ENCODE measurements at places on chromosomes 1 and 21.
A peak's percentile ranks its signal among the peaks of the same experiment; 100 is the strongest.

GRCh38 chr1:110454328-110454727 is 3.4 kb downstream of the PROK1 start:
- DNase-seq: no peak

DNA sequence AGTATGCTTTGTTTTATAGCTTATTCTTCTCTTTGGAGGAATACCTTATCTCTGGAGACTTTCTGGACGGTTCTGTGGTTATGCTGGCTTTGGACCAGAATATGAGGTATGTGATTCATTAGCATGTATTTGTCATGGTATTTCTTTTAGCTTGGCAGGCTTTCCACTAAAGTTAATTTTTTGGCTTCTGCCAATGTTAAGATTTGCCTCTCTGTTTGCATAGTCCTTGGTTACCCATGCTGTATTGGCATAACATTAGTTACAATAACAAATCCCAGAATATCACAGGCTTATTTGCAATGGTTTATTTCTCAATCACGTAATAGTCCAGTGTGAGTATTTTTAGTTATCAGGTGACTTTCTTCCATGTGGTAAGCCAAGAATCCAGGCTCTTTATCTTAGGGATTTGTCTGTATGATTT is 9.7 kb downstream of the ZMPSTE24 start:
- no peak for DNase-seq

DNA sequence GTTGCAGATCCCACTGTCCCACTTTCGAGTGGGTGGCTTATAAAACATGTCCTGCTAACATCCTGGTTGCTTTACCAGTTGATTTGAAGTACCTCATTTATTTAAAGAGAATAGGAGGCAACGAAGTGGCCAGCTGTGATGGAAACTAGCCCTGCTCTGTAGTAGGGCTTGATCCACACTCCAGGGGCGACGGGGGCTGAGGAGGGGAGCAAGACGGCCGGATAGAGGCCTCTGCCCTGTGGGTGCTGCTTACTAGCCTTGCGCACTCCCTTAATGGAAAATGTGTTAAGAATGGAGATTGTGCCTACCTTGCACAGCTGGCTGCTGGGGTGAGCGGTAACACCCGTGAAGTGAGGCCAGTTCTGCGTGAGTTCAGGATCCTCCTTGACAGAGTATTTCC is 41.1 kb upstream of the PWP2 start:
- no peak for DNase-seq

GRCh38 chr21:29641001-29641634 is 298.7 kb downstream of the GRIK1 start:
- DNase-seq: no peak

DNA sequence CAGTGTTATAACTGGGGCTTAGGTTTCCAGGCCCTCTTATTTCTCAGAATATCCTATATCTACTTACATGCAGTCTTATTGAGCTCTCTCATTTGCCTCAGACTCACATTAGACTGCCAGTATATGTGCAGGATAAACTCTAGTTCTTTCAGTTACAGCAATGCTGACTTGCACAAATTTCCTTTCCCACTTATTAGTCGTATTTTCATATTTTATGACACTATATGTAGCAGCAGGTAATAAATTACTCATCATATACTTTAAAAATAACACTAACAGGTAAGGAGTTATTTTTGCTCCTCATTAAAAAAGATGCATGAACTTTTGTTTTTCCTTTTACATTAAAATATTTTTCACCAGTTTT is 65.7 kb downstream of the GADD45A start:
- DNase-seq: no peak

DNA sequence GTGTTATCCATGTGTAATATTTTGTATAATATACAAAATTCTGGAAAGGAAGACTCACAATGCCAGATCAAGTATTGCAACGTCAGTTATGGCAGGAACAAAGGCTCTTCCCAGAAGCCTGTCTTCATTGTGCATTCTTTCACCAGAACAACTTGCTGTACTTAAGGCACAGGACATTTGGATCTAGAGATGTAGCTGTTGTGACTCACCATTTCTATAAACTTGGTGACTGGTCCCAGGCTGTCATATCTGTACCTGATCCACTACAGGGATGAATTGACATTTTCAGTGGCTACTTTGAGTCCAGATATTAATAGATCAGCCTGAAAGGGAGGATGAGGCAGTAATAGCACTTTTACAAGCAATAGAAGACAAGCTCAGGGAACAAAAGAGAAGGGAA is 299.8 kb downstream of the DISC1 start:
- DNase-seq: no peak

GRCh38 chr1:30446508-30446907 is 276.9 kb downstream of the MATN1 start:
- DNase-seq: no peak

DNA sequence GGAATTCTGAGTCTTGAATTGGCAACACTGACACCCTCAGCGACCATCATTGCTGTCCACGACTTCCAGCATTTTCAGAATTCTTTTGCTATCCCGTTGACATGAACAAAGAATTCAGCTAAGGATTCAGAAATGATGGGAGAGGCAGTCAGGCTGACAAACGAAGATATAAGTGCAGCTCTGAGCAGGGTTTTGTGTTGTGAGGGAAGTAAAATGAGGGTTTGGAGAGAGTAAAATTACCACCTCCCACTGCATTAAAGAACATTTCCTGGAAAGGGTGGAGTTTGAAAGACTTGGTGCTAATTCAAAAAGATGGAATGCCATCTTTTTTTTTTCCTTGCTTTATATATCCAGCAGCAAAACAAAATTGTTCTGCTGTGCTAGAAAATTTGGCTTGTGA is 4.9 kb upstream of the ELK4 start:
- DNase-seq: no peak

GRCh38 chr1:41364442-41365319 is 3.4 kb downstream of the FOXO6 start:
- no peak for DNase-seq

DNA sequence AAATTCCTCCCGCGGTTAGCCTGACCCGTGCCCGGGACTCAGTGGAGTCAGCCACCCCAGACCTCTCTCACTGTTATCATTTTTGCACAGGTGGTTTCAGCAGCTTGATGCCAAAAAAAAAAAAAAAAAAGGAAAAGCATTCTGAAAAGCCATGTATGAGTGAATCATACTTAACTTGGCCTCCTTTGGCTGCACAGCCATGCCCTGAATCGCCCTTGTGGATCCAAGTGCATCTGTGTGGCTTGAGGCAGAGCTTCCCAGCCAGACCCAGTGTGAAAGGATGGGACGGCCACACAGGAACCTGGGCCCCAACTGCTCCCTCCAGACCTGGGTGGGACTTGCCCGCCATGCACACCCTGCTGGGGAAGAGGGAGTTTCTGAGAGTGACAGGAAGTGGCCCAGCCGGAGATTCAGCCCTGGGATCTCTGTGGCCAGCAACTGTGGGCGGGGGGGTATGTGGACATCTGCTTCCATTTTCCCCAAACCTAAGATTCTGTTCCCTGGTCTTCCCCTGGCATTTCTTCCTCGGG is 8.6 kb downstream of the YBEY start:
- DNase-seq: no peak

- no peak for DNase-seq
Measured at GRCh38 chr1:236204039-236204438, 61.7 kb downstream of the GPR137B start.

DNA sequence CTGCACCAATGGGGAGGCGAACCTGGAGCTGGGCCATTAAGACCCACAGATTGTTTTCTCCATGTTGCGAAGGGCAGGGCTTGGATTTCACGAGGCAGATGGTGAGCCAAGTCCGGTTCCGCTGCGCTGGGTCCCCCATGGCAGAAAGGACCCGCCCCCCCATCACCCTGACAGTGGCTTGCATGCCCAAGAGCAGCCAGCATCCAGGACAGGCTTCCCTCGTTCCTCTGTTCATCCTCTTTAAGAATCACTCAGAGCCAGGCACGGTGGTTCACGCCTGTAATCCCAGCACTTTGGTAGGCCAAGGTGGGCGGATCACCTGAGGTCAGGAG is 15.8 kb upstream of the NPHP4 start:
- DNase-seq: no peak

GRCh38 chr1:116521186-116521585 is 49.6 kb downstream of the CD58 start:
- no peak for DNase-seq

GRCh38 chr1:152933196-152933595 is 13.8 kb upstream of the SPRR5 start:
- DNase-seq: no peak

DNA sequence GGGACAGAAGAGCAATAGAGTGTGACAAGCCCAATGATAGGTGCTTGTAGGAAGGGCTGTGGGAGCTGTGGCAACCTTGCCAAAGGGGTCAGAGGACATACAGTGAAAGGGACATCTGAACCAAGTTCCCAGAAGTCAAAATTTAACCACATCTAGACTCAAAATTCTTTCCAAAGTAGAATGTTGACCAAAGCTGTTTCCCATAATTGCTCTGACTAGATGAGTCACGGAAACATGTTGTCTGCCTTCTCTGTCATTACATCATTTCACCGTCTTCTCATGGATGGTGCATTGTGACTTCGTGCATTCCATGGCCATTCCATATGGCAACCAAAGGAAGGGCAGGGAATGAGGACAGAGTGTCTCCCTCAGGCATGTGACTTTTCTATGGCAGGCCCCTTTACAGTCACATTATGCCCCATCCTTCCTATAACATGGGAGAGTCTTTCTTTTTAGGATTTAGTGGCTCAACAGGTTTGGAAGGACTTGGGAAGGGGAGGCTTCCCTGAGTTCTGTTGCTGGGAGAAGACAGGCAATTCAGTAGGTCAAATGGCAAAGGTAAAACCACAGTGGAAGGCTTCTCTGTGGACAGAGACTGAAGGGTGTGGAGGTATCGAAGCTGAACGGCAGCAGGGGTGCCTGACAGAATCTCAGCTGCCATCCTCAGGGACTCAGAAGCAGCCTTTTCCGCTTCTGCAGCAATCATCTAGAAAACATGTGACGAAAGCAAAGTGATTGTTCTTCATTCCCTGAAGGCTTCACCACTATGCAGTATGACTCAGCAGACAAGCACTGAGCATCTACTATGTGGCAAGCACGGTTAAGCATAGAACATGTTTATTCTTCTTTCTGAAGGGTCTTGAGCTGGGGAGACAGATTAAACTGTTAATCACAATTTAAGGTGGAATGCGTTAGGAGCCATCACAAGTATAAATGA is 24.7 kb downstream of the NPHS2 start:
- DNase-seq: no peak

DNA sequence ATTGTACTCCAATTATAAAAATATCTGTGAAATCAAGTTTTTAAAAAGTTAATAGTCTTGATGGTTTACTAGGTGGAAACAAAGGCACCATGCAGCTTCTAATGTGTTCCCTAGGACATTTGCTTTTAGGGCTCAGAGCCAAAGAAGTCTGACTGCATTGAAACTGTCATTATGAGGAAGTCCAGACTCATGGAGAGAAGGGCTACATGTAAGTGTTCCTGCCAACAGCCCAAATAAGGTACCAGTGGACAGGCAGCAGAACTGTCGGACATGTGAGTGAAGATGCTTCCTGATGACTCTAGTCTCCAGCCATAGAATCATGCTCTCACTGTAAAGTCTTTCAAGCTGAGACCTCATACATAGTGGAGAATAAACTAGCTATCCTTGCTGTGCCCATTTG is 287.6 kb downstream of the AKT3 start:
- DNase-seq: no peak

GRCh38 chr21:46194374-46195334 is 10.4 kb upstream of the SPATC1L start:
- no peak for DNase-seq

DNA sequence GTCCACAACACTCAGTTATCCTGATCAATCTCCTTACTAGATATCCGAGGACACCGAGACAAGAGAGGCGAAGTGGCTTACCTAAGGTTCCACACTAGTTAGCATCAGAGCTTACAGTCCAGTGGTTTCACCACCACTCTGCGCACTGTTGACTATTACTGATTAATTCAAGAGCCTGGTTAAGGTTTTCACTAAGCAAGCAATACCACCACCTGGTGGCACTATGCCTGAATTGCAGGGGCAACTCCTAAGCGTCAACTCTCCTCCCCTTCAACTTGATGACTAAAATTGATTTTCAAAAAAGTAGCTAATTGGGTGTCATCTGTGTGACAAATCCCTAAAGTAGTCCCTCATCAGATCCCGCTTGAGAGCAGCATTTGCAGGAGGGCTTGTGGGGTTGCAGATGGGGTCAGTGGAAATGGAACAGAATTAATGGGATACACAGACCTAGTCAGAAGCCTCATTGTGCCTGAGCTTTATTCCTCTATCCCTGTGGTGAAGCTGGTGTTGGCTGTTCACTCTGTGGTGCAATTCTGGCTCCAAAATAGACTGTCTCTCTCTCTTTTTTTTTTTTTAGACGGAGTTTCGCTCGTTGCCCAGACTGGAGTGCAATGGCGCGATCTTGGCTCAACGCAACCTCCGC is 9.1 kb downstream of the TTC22 start:
- DNase-seq: peak; percentile 15

GRCh38 chr1:89254658-89255287 is 17.9 kb downstream of the GBP5 start:
- no peak for DNase-seq

DNA sequence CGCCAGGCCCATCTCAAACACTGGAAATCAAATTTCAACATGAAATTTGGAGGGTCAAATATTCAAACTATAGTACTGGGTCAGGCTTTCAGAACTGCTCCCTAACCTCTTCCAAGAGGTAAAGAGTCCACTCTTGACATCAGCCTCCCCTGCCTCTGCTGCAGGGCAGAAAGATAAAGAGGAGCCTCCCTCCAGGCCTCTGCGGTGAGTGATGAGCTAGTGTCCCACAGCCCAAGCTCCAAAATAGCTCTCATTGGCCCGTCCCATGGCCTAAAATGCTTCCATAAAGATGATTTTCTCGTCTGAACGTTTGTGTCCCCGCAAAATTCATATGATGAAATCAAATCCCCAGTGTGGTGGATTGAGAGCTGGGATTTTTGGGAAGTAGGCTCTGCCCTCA is 33.7 kb upstream of the CCSAP start:
- no peak for DNase-seq
